ENCODE measurements at places on chromosomes 7 and 10.

- DNase-seq: no peak
These were observed 60.4 kb upstream of the CDK1 start for GRCh38 chr10:60717852-60718251.

GRCh38 chr10:116918583-116918982 lies 69.3 kb downstream of the ENO4 start:
- no peak for DNase-seq

DNA sequence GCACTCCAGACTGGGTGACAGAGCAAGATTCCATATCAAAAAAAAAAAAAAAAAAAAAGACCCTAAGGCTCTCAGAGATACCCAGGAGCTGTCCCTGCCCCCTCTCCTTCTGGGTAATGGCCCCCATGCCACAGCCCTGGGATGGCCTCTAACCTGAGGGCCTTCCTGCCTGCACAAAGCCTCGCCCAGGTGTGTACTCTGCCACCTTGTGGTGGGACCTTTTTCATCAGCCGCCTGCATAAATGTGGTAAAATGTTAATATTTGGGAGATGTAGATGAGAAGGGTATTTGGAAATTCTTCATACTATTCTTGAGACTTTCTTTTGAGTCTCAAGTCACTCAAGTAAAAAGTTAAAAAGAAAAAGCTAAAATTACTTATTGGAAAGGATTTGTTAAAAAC lies 46.3 kb upstream of the RNF216 start:
- DNase-seq: no peak

DNA sequence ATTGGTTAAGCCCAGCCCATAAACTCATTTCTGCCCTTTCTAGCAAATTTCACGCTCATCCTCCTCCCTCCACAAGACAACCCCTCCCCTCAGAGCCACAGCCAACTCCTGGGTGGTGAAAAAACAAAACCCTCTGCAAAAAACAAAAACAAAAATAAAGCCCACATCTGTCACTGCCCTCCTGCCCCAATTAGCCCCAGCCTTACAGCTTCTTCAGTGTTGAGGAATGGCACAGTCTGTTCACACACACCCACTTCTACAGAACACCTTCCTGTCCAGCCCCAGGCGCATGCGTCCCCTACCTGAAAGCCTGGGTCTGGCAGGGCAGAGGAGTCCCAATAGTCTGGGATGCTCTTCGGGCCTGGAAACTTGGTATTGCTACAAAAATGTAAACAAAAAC lies 34.4 kb downstream of the PARP12 start:
- no peak for DNase-seq

DNA sequence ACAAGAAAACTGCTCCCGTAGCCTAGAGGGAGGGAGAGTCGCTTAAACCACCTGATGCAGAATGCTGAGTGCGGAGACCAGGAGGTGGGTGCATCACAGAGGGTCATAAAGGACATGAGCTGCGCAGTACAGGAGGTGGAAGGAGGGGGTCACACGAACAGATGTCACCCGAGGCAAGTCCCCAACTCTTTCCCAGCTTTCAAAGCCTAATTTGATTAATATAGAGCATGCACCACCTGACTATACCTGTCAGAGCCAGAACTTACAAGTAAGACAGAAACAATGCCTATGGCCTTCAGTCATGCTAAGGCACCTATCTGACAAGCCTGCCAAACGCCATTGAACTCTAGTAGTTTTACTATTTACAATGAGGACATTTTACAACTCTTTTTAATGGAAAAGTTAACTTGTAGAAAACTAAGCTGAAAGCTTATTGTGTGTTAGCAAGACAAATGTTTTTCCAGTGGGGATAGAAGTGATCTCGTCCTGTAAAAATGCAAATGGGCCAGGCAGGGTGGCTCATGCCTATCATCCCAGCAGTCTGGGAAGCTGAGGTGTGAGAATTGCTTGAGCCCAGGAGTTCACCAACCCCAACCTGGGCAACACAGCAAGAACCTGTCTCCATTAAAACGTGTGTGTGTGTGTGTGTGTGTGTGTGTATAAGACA lies 1.1 kb upstream of the VOPP1 start:
- no peak for DNase-seq

GRCh38 chr7:101927802-101928201 lies 110.4 kb downstream of the CUX1 start:
- no peak for DNase-seq

Data from keratinocyte (primary cell).